ENCODE measurements at places on chromosomes 5 and 9. TPM values are rescaled to one million over a fixed set of nuclear protein-coding genes. Genes with fewer than 3 reads are reported as not detected.

Gene OR1N2
- total RNA-seq: not detected

Gene PCDHGB1
- total RNA-seq: 0.17 TPM

Gene ARRDC3
- 20.2 TPM for total RNA-seq

Gene CCDC192
- not detected for total RNA-seq

Data from T-helper 1 cell treated with Interleukin-12 subunit alpha and Interleukin-12 subunit beta and Interleukin-4 antibody, amounts not matched to agents 30 ng/mL and 1 ng/mL, for 36 hours (primary cell).